ENCODE measurements at places on chromosomes 2 and 18. TPM values are rescaled to one million over a fixed set of nuclear protein-coding genes. Genes with fewer than 3 reads are reported as not detected.

EEF1B2 gene
- total RNA-seq, result 229 TPM

PPP1R1C gene
- 33.1 TPM for total RNA-seq

TUBA3D gene
- total RNA-seq, result 86.3 TPM

C2orf80 gene
- not detected for total RNA-seq

DNA sequence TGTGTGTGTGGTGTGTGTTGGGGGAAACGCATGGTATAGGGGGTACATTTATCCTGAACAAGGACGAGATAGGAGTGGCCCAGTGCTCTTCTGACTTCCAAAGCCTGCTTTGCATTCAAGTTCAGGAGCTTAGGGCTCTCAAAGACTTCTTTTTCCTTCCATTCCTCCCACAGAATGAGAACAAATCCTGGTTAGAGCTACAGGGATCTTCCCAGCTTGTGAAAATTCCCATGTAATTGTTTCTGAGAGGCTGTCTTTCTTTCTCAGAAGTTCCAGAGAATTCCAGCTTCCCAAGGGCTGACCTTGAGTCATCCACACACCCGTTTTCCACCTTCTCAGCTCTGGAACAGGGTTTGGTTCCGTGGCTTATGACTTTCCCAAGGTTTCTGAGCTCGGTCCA lies 38.9 kb downstream of the FASTKD2 start:
- H3K36me3 ChIP-seq, result no peaks in the 10 kb centered on the region
- peaks cover 35% of the 10 kb centered on the region for H3K4me1 ChIP-seq
- H3K27me3 ChIP-seq, result no peaks in the 10 kb centered on the region
- peak overlapping the region; percentile 31 for H3K27ac ChIP-seq
- DNase-seq, result no peak

GRCh38 chr2:103285354-103285753 lies 523.5 kb downstream of the TMEM182 start:
- H3K27ac ChIP-seq, result no peak overlapping the region
- DNase-seq, result no peak
- H3K27me3 ChIP-seq, result no peaks in the 10 kb centered on the region
- no peak overlapping the region for H3K4me3 ChIP-seq
- H3K36me3 ChIP-seq, result no peaks in the 10 kb centered on the region

- no peaks in the 10 kb centered on the region for H3K4me1 ChIP-seq
- peaks cover 40% of the 10 kb centered on the region for H3K36me3 ChIP-seq
- H3K4me3 ChIP-seq, result no peak overlapping the region
Measured at GRCh38 chr18:33744032-33744697, 166.1 kb downstream of the ASXL3 start.

DNA sequence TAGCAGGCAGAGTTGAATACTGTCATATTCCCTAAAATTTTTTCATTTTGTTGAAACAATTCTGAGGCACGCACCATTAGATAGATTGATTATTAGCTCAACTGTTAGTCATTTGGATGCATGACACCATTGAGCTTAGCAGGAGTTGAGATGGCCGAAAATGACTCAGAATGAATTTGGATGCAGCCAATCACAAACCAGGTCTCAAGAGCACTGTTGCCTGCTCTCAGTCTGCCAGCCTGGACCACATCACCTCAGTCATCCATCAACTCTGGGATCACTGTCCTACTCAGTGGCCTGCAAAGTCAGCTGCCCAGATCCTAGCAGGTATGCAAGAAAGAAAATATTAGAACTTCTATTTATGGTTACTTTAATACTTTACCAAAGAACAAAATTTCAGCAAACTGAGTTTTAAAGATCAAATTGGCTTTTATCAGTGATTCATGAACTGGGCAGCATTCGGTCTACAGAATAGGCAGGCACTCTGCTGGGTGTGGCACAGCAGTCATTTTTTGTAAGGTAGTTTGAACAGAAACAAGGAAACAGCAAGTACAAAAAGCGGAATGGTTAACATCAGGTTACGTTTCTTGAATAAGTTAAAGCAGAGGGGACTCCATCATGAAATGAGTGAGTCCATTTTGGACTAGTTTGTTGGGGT lies 152.7 kb upstream of the ARHGAP28 start:
- H3K4me1 ChIP-seq, result no peaks in the 10 kb centered on the region
- no peaks in the 10 kb centered on the region for H3K36me3 ChIP-seq
- H3K27ac ChIP-seq, result no peak overlapping the region
- no peak for DNase-seq
- no peaks in the 10 kb centered on the region for H3K27me3 ChIP-seq

DNA sequence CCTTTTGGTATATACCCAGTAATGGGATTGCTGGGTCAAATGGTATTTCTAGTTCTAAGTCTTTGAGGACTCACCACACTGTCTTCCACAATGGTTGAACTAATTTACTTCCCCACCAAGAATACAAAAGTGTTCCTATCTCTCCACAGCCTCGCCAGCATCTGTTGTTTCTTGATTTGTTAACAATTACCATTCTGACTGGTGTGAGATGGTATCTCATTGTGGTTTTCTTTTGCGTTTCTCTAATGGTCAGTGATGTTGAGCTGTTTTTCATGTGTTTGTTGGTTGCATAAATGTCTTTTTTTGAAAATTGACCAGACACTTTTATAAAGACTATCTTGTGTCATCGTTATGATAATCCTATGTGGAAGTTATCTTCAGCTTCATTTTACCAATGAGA lies 16.0 kb upstream of the ATP8B1 start:
- H3K36me3 ChIP-seq, result no peaks in the 10 kb centered on the region
- H3K4me1 ChIP-seq, result peaks cover 18% of the 10 kb centered on the region
- H3K27me3 ChIP-seq, result no peaks in the 10 kb centered on the region
- H3K4me3 ChIP-seq, result no peak overlapping the region

- no peak for DNase-seq
- H3K27ac ChIP-seq, result no peak overlapping the region
- no peak overlapping the region for H3K4me3 ChIP-seq
- H3K4me1 ChIP-seq, result no peaks in the 10 kb centered on the region
- H3K27me3 ChIP-seq, result no peaks in the 10 kb centered on the region
- no peaks in the 10 kb centered on the region for H3K36me3 ChIP-seq
Measured at GRCh38 chr2:157311706-157312105, 13.9 kb downstream of the ERMN start.

Measured in left ventricle myocardium inferior (tissue), 1 donor.